Hypothalamus (tissue), 51 donors: ENCODE measurements at places on chromosomes 5 and 9.

- peak; percentile 3 for DNase-seq
Measured at GRCh38 chr9:33225319-33226147, 14.4 kb upstream of the SPINK4 start.

GRCh38 chr9:131312822-131313770 lies 23.6 kb downstream of the PLPP7 start:
- DNase-seq: no peak

DNA sequence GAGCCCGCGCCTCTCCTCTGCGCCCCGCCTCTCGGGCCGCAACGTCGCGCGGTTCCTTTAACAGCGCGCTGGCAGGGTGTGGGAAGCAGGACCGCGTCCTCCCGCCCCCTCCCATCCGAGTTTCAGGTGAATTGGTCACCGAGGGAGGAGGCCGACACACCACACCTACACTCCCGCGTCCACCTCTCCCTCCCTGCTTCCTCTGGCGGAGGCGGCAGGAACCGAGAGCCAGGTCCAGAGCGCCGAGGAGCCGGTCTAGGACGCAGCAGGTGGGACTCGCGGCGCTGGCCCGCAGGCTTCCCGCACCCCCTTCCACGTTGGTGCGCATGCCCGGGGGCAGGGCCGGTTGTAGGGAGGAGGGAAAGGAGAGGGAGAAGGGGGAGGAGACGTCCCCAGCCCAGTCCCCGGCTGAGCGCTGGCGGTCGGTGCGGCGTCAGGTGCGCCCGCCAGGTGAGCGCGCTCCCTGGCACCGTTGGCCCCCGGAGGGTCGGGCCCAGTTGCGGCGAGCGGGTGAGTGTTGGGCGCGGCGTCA lies at the start of gene OCLN:
TSS of gene OCLN (plus strand) at position 400 of the 532 bp plus-strand sequence. CDS start 11,455 bp downstream, outside the sequence.
- DNase-seq: peak; percentile 1

GRCh38 chr5:135371622-135372232 lies 27.3 kb downstream of the MACROH2A1 start:
- no peak for DNase-seq

DNA sequence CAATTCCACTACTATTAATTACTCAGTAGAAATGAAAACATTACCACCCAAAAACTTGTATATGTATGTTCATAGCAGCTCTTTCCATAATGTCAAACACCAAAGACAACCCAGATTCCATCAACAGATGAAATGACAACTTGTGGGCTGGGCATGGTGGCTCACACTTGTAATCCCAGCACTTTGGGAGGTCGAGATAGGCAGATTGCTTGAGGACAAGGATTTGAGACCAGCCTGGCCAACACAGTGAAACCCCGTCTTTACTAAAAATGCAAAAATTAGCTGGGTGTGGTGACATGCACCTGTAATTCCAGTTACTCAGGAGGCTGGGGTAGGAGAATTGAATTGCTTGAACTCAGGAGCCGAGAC lies 11.5 kb downstream of the UIMC1 start:
- no peak for DNase-seq

DNA sequence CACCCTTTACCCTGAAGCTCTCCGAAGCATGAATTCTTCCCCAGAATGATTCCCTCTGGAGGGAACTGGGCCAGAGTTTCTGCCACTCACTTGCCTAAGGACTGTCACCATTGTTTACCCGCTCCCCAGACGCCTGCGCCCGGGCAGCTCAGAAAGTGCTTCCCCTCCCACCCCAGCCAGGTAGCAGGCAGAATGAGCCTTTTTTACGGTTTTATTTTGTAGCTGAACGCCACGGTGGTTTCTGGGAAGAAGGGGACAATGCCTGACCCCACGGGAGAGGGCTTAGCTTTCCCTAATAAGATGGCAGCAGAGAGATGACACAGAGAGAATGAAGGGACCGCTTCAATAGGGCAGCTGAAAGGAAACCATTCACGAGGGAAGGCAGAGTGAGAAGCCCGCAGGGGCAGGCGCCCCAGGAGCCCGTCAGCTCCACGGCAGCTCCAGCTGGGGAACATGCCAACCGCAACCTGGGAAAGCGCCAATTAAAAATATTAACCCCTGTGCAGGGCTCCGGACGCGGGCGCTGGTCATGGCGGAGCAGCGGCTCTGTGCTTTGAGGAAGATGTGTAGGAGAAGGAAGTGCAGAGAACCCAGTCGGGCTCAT lies 20.4 kb upstream of the NTNG2 start:
- DNase-seq: peak; percentile 64

DNA sequence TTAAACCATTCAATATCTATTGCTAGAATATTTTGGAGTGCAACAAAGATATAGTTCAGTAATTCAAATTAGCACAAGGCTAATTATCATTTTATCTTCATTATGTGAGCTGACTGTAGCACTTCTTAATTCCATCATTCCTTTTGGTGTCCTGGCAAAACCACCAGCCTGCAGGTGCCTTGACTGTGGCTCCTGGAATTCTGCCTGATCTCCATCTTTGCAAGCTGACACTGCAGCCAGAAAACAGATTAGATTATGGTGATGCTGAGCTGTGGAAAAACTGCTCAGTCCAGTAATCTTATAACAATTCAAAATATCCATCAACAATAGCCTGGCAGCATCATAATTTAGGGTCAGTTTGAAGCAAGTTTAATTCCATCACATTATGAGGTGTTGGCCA lies 919.5 kb downstream of the DTWD2 start:
- no peak for DNase-seq

DNA sequence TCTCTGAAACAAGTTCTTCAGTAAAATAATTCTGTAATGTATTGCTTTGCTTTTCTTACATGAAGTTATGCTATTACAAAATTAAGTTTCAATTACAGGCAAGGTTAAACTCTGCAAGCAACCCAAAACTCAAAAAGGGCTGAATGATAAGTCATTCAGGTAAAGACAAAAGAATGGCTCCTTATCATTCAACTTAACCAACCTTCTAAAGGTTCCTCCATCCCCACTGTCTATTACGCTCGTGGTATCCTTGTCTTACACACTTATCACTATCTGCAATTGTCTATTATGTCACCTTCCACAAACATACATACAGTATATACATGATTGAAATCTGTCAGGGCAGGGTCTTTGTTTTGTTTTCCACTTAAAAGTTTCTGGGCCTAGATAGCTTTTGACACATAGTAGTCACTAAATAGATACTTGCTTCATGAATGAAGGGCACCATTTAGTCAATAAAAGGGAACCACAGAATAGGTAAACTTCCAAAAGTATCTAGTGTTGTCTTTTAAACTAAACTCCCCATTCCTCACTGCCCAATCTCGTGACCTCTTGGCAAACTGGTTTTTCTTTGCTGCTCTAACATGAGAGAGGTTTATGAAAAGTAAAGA lies 6.9 kb downstream of the RPL37 start:
- DNase-seq: no peak

GRCh38 chr5:78634634-78635033 lies 13.9 kb downstream of the LHFPL2 start:
- no peak for DNase-seq
